Tongue (tissue), 3 donors: ENCODE measurements at places on chromosomes 3 and 15. TPM values are rescaled to one million over a fixed set of nuclear protein-coding genes. Genes with fewer than 3 reads are reported as not detected.

CD96 gene
- total RNA-seq = 0.10 TPM

SLCO3A1 gene
- total RNA-seq = 10.7 TPM

DNA sequence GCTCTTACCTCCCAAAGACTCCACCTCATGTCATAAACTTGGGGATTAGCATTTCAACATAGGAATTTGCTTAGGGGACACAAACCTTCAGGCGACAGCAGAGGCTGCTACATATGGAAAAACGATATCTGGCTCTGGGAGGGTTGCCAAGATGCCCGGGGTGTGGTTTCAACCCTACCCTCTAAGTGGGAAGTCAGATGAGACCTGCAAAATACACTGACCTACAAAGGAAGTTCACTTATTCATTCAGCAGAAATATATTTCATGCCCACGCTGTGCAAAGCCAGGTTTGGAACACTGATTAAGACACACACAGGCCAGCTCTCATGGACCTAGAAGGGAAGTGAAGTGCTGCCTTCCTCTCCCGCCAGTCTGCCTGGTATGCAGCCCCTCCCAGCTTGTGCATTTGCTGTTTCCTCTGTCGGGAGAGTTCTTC, 239.3 kb downstream of the FEZF2 start:
- DNase-seq = peak; percentile 82

GRCh38 chr15:84099181-84099580, 136.4 kb upstream of the GOLGA6L4 start:
- DNase-seq = peak; percentile 58

- no peak for DNase-seq
Measured at GRCh38 chr15:63104727-63105126, 16.9 kb upstream of the LACTB start.

GRCh38 chr3:136250903-136251460, 842 bp downstream of the PCCB start:
- peak; percentile 81 for DNase-seq

DNA sequence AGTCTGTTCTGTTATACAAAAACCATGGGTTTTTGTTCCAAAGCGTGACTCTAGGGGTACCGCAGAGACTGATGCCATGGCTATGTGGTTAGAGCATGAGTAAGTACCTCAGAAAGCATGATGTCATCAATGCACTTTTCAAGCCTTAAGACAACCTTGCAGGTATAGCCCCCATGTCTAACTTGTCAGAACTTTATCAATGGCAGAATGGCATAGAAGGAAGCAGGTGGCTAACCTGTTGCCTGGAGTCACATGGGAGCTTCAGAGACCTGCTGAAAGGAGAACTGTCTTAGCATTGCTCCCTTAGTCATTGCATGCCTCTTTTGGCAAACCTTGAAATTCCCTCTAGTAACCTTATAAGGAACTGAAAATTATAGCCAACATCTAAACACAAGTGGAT, 52.5 kb downstream of the EOMES start:
- DNase-seq = no peak

DNA sequence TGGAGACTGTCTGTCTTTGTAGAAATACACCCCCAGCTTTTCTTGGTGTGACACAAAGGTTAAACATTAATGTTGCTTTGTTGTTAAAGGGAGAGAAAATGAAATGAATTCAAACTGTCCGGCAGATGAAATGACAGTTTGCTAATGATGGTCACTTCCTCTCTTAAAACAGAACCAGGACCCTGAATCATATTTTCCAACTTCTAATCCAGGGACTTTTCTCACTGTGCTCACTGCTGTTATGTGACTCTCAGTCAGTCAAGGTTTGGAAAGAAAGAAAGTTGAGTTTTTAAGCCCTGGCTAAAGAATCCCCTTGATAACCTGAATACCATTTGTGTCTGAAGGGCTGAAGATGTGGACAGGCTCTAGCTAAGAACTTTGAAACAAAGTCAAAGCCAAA, 215.8 kb downstream of the AGBL1 start:
- DNase-seq = peak; percentile 70

DNA sequence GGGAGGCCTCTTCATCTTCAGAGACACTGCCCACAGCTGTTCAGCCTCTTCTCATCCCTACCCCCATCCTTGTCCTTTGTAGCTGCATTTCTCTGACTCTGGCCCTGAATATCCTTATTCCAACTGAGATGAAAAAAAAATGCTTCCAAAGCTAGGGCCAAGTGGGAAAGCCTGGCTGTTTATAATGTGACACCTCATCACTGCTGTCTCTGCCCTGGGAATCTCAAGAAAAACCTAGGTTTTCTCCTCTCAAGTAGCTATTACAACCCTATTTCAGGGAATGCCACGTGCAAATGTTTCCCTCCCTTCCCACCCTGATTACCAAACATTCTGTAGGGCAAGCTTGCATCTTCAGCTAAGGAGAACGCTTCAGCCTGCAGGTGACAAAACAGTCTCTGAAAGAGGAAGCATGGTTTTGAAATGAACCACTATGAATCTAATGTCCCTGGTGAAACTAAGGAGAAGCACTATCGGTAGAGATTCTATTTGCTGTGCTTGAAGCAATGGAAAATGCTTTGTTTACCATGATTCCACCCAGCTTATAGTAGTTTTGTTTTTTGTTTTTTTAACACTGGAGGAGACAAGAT, 65.4 kb downstream of the USF3 start:
- DNase-seq = no peak
